ENCODE measurements at places on chromosomes 1 and 21.
A peak's percentile ranks its signal among the peaks of the same experiment; 100 is the strongest.

- H3K27me3 ChIP-seq: no peaks in the 10 kb centered on the region
- no peaks in the 10 kb centered on the region for H3K36me3 ChIP-seq
- no peak for DNase-seq
- no peak overlapping the region for H3K4me3 ChIP-seq
- H3K27ac ChIP-seq: no peak overlapping the region
- no peaks in the 10 kb centered on the region for H3K4me1 ChIP-seq
These were observed 535.1 kb downstream of the DPYD start for GRCh38 chr1:97385536-97386277.

DNA sequence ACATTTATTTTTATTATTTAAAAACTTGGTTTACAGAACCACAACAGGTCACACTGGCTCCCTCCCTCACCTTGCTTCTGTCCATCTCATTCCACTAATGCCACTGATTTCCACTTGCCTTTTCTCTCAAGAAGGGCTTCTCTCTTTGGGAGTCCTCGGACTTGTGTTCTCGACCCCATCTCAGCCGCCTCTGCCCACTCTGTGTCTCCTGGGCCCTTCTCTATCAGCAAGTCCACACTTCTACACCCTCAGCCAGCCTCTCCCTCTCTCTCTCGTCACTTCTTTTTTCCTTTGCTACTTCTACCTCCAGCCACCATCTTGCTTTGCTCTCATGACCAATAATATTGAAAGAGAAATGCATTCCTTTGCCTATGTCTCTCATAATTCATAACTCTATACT, 129.4 kb downstream of the HMGB4 start:
- no peak overlapping the region for H3K4me3 ChIP-seq
- H3K27ac ChIP-seq: no peak overlapping the region
- H3K36me3 ChIP-seq: no peaks in the 10 kb centered on the region
- no peak for DNase-seq
- no peaks in the 10 kb centered on the region for H3K4me1 ChIP-seq
- H3K27me3 ChIP-seq: peaks cover 3% of the 10 kb centered on the region

- H3K4me1 ChIP-seq: no peaks in the 10 kb centered on the region
- no peak overlapping the region for H3K27ac ChIP-seq
- DNase-seq: no peak
- H3K4me3 ChIP-seq: no peak overlapping the region
These were observed 8.1 kb upstream of the GREM2 start for GRCh38 chr1:240619906-240620621.

DNA sequence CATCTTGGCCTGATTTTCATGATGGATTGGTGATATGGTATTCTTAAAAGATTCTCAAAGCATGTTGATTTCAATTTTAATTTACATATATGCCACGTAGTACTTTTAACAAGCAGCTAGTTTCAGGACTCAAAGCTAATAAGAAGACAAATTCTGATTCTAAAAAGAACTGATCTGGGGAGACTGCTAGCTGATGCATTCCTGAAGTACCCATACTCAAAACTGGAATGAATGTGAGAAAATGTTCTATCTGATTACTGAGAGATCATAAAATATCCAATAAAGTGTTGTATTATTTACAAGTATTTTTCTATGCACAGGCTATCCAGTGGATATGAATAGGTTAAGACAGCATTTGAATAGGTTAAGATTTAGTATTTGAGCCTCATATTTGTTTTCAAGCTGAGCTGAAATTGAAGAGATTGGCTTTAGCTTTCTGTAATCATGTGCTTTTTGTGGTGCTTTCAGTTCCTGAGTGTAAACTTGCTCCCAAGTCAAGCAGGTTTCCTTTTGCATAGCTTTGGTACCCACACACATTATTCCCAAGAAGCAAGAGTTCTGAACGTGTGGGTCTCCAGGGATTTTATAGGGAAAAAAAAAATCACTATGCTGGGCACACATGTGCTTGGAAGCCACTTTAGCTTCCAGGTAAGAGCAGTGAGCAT, 114.1 kb downstream of the VPS13D start:
- no peaks in the 10 kb centered on the region for H3K27me3 ChIP-seq
- no peak for DNase-seq
- peak overlapping the region; percentile 8 for H3K27ac ChIP-seq
- H3K36me3 ChIP-seq: peaks cover 60% of the 10 kb centered on the region

DNA sequence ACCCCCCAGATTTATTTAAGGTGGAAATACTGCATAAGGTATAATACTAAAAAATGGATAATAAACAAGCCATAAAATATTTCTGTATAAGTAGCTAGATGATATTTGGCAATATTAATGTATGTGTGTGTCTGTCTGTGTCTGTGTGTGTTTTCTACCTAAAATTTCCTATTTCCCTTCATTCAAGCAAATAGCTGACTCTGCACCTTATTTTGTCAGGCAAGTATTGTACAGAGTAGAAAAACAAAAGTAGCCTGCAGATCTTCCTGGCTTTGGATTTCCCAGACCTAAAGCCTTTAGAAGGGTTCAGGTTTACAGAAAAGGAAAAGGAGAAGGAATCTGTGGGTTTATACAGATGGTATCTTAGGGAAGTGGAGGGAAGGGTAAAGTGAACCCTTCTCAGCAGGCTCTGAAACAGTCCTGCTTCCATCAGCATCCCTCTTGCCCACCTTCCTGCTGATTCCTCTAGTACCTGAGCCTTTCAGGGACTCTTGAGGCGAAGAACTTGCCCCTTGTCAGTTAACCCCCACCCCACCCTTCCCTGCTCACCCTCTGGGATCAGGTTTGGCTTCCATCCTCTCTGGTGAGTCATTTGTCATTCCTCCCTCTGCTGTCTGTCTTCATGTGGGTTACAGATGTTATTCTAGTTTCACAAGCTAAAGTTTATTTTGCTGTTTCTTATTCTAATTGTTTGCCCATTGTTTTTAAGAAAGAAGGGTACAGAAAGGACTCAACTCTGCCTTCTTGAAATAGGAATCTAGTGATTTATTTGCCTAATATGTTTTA, 21.7 kb upstream of the RGS16 start:
- H3K27me3 ChIP-seq: no peaks in the 10 kb centered on the region
- no peaks in the 10 kb centered on the region for H3K36me3 ChIP-seq
- H3K27ac ChIP-seq: no peak overlapping the region
- no peak overlapping the region for H3K4me3 ChIP-seq

GRCh38 chr1:74161497-74161896, 36.5 kb downstream of the LRRIQ3 start:
- H3K27me3 ChIP-seq: no peaks in the 10 kb centered on the region
- no peak for DNase-seq
- no peak overlapping the region for H3K4me3 ChIP-seq
- H3K27ac ChIP-seq: no peak overlapping the region
- H3K4me1 ChIP-seq: no peaks in the 10 kb centered on the region
- H3K36me3 ChIP-seq: no peaks in the 10 kb centered on the region

DNA sequence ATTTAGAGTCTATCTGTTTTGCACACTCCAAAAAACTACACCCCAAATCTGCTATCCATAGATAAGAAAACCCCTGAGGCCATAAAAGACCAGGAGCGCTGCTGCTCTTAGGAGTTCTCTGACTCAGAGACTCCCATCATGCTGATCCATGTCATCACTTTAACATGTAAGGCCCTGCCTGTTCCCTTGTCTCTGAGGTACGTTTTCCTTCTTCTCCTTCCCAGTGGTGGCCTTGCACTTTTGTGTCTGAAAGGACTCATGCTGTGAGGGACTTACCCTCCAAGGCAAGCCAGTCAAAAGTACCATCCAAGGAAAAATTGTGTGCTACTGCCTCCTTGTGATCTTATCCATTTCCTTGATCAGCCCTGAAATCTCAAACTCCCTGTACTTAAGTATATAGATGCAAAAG, 427.4 kb upstream of the NCAM2 start:
- H3K27ac ChIP-seq: no peak overlapping the region
- no peaks in the 10 kb centered on the region for H3K27me3 ChIP-seq
- H3K4me1 ChIP-seq: no peaks in the 10 kb centered on the region
- H3K4me3 ChIP-seq: no peak overlapping the region
- no peak for DNase-seq
- no peaks in the 10 kb centered on the region for H3K36me3 ChIP-seq

DNA sequence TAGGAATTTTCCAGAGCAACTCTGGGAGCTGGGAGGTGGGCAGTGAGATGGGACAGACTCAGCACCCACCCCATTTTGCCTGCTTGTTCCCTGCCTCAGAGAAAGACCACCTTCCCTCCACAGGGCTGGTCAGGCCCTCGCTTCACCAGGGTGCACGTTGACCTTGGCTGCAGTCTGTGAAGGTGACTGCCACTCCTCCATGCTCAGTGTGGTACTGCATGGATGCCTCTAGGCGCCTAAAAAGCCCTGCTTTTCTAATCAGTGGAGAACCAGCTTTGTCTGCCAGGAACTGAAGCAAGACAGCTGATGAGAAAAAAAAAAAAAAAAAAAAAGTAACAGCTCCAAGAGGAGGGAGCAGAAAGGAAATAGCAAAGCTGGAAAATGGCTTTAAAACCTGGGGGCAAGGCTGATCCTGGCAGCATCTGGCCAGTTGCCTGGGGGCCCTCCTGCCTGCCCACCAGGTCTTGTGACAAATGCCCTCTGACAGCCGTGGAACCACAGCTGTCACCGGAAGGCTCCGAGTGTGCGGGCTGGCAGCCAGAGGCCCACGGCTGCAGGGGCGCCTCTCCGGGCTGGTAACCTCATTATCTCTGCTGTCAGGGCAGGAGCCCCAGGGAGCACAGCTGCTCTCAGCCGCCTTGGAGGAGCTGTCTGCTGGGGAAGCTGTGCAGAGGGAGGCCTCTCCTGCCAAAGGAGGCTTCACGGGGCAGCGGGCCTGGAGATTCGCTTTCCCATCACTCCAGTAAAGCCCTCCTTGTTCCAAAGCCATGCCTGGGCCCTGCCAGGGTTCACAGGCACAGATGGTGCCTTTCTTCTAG, 13.7 kb downstream of the KIAA1614 start:
- no peak overlapping the region for H3K4me3 ChIP-seq
- H3K27ac ChIP-seq: peak overlapping the region; percentile 0
- H3K4me1 ChIP-seq: peaks cover 31% of the 10 kb centered on the region
- H3K36me3 ChIP-seq: no peaks in the 10 kb centered on the region

GRCh38 chr1:226181996-226182714, 4.4 kb downstream of the ACBD3 start:
- no peaks in the 10 kb centered on the region for H3K27me3 ChIP-seq
- peaks cover 67% of the 10 kb centered on the region for H3K4me1 ChIP-seq
- no peak for DNase-seq
- H3K27ac ChIP-seq: peak overlapping the region; percentile 53

- no peaks in the 10 kb centered on the region for H3K4me1 ChIP-seq
- H3K36me3 ChIP-seq: no peaks in the 10 kb centered on the region
- no peak overlapping the region for H3K27ac ChIP-seq
- no peaks in the 10 kb centered on the region for H3K27me3 ChIP-seq
- no peak for DNase-seq
These were observed 177.8 kb upstream of the KAZN start for GRCh38 chr1:14420686-14421085.

GRCh38 chr1:81702903-81703302, 97.8 kb upstream of the ADGRL2 start:
- no peak overlapping the region for H3K27ac ChIP-seq
- no peaks in the 10 kb centered on the region for H3K36me3 ChIP-seq
- H3K4me1 ChIP-seq: peaks cover 8% of the 10 kb centered on the region
- H3K27me3 ChIP-seq: no peaks in the 10 kb centered on the region
- H3K4me3 ChIP-seq: no peak overlapping the region

DNA sequence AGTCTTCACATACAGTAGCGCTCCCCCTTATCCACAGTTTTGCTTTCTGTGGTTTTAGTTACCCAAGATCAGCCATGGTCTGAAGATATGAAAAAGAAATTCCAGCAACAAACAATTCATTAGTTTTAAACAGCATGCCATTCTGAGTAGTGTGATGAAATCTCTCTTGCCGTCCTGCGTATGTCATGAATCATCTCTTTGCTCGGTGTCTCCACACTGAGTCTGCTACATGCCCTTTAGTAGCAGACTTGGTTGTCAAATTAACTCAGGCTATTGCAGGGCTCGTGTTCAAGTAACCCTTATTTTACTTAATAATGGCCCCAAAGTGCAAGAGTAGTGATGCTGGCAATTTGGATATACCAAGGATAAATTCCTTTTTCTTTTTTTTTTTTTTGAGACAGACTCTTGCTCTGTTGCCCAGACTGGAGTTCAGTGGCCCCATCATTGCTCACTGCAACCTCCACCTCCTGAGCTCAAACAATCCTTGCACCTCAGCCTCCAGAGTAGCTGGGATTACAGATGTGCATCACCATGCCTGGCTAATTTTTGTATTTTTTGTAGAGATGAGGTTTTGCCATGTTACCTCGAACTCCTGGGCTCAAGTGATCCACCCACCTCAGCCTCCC, 22.6 kb downstream of the PHACTR4 start:
- no peaks in the 10 kb centered on the region for H3K4me1 ChIP-seq
- no peak overlapping the region for H3K4me3 ChIP-seq
- H3K27me3 ChIP-seq: no peaks in the 10 kb centered on the region
- no peaks in the 10 kb centered on the region for H3K36me3 ChIP-seq
- no peak for DNase-seq
- no peak overlapping the region for H3K27ac ChIP-seq

GRCh38 chr21:38156200-38156599, 100.6 kb upstream of the KCNJ15 start:
- no peak overlapping the region for H3K27ac ChIP-seq
- no peaks in the 10 kb centered on the region for H3K36me3 ChIP-seq
- no peak overlapping the region for H3K4me3 ChIP-seq

DNA sequence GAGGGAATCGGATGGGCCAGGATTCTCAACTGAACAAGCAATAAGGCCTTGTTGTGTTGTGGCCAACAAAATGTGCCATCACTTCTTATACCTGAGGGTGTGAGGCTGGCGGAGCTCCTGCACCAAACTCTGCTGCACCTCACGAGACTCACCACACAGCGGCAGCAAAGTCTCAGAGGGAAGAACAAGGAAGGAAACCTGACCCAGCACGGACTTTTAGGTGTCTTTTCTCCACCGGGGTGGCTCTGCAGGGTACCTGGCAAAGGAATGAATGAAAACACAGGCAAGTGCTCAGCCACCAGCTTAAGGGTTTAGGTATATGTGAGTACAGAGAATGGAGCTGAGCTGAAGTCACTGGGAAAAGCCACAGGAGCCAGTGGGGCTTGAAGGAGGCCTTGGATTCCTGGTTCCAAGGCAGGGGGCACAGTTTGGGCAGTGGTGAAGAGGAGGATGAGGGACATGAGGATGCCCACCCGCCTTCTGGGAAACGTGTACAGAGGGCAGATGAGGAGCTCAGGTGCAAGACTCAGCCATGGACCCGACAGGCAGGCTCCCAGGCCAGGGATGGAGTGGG, 31.1 kb upstream of the HSD3B1 start:
- H3K4me3 ChIP-seq: no peak overlapping the region
- DNase-seq: no peak
- peaks cover 4% of the 10 kb centered on the region for H3K4me1 ChIP-seq
- H3K27me3 ChIP-seq: no peaks in the 10 kb centered on the region
- no peak overlapping the region for H3K27ac ChIP-seq
- no peaks in the 10 kb centered on the region for H3K36me3 ChIP-seq

GRCh38 chr21:34939673-34940331, 109.3 kb downstream of the RUNX1 start:
- no peak overlapping the region for H3K27ac ChIP-seq
- H3K27me3 ChIP-seq: peaks cover 15% of the 10 kb centered on the region
- no peak for DNase-seq
- no peak overlapping the region for H3K4me3 ChIP-seq
- H3K36me3 ChIP-seq: no peaks in the 10 kb centered on the region
- H3K4me1 ChIP-seq: peaks cover 12% of the 10 kb centered on the region

Measured in suprapubic skin (tissue), 4 donors.